T-helper 9 cell (primary cell): ENCODE measurements at places on chromosomes 5 and 9.

DNA sequence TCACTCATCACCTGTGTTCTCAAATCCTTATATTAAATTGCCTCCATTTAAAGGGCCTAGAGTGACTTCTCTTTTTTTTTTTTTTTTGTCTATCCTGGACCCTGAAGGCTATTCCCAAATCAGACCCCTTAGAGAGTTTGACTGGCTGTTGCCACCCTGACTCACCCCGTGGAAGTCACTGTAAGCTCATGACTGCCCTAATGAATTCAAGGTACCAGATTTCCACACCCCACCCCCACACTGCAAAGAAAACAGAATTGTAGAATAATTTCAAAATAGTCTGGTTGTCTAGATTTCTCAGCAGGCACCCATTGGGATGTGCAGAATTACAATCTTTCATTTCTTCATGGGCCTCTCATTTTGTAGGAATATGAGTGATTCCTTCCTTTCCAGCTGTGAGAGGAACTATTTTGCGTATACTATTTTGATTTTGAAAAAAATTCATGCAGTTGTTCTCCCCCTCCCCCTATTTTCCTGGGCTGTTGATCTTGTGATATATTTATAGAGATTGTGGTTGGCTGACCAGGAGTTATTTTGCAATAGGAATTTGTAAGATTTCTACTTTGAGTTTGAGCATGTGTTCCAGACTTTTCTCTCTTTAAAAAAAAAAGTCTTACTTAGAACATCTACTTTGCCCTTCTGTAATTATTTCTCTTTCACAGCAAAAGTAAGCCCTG, 79.1 kb downstream of the ZNF618 start:
- DNase-seq: no peak

DNA sequence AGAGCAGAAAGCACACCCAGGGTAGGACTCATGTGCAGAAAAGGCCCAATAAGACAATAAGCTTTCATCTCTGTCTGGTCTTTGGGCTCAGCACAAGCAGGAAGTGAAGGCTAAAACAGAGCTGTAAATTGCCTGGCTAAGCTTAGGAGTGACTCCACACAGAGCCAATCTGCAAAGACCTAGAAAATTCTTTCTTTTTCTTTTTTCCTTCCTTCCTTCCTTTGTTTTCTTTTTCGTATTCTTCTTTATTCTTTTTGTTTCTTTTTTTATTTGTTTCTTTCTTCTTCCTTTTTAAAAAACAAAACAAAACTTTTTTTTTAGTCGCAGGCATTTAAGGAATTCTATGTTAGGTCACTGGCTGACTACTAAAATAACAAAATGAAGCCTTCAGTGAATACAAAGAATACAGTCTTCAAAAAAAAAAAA, 12.2 kb downstream of the SLC35A4 start:
- DNase-seq: no peak

DNA sequence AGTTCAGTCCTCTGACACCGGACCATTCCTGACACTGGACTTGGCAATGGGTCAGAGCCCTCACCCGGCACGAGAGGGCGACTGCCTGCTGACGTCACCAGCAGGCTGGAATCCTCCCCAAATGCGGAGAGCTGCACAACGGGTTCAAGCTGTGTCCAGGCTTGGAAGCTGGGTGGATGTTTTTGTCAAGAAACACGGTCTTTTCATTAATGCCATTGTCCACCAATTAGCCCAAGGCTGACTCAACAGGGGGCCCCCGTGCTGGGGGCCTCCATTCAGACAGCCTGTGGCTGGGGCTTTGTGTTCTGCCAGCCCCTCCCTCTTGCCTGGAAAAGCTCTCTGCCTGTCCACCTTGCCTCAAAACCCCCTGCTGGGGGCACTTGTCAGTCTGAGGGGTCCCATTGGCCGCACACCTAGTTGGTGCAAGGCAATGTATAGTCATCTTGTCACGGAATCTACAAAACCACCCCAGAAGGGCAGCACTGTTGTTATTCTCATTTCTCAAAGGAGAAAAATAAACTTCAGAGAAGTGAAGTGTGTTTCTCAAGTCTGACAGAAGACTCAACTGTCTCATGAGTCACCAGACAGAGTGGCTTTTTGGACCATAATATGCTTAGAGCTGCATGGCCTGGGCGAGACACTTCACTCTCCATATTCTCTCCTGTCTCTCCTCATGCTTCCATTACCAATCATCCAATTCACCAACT, 24.6 kb downstream of the NDUFA8 start:
- no peak for DNase-seq

DNA sequence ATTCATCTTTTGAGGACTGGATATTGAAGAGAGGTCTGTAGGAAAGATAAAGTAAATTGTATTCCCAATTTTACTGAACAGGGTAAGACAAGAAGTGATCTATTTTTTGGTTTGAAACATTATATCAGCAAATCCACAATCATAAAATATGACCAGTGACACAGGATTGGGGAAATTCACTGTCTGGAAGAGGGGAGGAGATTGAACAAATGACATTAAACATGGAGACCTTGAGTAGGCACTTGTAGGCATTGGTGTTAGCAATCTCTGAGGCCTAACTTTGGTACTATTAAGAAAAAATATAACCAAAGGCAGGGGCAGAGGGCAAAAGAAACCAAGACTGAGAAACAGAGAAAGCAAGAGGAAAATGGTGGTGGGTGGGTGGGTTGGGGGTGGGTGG, 132.6 kb upstream of the TMEM161B start:
- DNase-seq: no peak

- DNase-seq: no peak
Observed at GRCh38 chr9:114985959-114986501, 55.6 kb upstream of the TNFSF8 start.

DNA sequence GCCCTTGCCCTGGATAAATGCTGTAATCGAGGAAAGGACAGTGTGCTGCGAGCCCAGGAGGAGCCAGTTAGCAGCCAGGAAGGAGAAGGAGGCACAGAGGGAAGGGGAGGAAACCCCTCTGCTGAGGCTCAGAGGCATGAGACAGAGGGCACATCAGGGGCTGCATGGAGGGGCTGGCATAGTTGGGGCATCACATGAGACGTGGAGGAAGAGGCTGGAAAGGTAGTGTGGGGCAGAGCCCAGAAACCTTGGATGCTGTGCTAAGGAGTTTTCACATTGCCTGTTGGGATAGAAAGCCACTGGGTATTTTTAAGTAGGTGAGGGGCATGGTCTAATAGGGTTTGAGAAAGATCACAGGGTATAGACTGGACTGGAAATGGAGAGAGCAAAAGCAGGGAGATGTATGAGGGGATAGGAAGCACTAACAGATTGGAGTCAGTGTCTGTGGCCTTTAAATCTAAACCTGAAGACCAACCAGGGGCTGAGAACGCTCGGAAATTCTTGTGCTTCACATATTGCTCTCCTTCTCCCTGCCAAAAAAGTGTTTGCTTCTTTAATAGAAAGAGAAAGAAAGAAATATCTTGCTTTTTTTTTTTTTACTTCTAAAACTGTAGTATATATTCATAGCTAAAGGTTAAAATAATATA, 33.0 kb upstream of the ANGPTL2 start:
- DNase-seq: no peak

- DNase-seq: no peak
Observed at GRCh38 chr5:94615862-94616261, 2.5 kb downstream of the KIAA0825 start.

DNA sequence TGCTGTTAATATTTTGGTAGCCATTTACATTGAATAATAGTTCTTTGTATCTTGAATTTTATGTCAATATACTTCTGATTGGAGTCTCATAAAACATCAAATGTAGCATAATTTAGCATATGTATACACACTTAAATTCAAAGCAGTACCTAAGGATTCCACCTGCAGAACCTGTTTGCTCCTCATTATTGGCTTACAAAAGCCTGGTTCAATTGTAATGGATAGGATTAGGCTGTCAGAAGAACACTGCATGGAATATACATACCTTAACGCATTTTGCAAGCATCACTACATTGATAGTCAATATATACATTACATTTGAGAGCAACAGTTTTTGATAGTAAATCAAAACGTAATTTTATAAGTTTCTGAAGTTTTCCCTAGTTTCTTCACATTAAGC, 711.3 kb upstream of the COX7C start:
- no peak for DNase-seq
